ENCODE measurements at places on chromosomes 12 and 14.

- DNase-seq = peak; percentile 78
These were observed 354.4 kb downstream of the MED13L start for GRCh38 chr12:115922952-115923564.

- DNase-seq = no peak
These were observed 179.2 kb downstream of the PELI2 start for GRCh38 chr14:56297449-56297848.

DNA sequence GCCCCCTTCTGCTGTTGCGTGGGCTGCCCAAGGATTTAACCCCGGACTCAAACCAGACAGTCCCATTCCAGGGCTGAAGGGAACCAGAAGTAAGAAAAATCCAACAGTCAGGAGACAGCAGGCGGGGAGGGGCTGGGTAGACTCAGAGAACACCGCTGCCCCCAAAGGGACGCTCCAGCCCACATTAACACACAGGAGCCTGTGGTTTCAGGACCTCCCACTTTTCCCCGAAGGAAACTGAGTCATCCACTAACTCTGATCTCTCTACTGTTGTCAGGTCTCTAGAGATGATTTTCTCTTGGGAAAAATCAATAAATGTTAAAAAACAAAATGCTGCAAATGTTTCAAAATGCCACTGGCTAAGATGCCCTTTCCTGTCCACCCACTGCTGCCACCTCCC, 41.6 kb downstream of the FBXO21 start:
- no peak for DNase-seq

- DNase-seq = no peak
These were observed 613.8 kb downstream of the VRK1 start for GRCh38 chr14:97410667-97411620.

GRCh38 chr12:20350026-20350425, 18.3 kb upstream of the PDE3A start:
- no peak for DNase-seq

DNA sequence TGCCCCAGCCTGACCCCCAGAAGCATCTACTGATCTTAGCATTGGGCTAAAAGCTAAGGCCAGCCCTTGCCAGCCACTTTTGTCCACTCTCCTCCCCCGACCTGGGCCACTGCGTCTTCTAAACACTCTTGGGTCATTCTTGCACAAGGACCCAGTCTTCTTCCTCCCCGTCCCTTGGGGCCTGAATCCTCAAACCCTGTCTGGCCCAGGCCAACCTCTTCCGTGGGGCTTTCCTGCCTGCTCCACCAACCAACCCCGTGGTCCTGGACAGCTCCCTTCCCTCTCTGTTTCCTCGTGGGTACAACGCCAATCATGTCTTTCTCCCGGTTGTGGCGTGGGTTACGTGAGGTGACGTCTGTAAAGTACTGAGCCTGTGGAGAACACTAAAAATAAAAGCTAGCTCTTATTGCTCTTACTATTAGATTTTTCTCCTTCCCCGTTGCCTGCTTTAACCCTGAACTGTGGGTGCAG, 21.5 kb downstream of the FAM222A start:
- DNase-seq = no peak

DNA sequence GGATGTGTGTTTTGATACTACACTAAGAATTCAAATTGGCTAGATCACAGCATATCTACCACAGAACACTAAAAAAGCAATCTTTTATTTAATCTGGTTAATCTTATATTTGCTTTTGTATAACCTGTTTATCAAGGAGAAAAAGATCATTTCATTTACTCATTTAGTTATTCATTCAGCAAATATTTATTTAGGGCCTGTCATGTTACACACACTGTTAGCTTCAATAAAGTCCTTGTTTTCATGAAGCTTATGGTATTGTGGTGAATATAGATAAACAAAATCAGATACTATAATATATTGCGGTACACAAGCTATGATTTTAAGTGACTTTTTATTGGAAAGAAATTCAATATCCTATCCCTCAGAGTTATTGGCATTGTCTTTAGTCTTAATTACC, 350.8 kb downstream of the LRFN5 start:
- no peak for DNase-seq

DNA sequence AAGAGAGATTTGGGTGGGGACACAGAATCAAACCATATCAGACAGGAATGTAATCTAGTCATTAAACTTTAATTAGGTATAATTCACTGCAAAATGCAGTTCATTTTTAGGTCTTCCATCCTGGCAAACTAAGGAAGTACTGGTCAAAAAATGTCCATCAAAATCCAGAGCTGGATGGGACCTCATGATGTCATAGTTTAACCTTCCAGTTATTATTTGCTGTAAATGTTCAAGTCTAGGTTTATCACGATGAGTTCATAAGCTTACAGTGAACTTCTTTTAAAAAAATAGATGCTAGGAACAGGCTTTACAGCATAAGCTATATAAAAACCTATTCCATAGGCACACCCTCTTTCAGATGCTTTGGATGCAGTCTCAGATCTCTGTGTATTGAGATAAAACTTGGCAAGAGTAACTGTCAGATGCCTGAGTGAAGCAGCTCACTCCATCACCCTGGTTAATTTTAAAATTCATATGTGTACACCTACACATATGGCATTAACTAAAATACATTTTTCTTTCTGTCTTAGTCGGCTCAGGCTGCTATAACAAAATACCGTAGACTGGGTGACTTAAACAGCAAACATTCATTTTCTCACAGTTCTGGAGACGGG, 7.9 kb downstream of the SSPN start:
- no peak for DNase-seq

GRCh38 chr14:90612801-90613200, 203.4 kb downstream of the TTC7B start:
- DNase-seq = no peak

- no peak for DNase-seq
These were observed 21.6 kb downstream of the ATF1 start for GRCh38 chr12:50785406-50786001.

- DNase-seq = no peak
These were observed 457.6 kb upstream of the RGS6 start for GRCh38 chr14:71474301-71475265.

DNA sequence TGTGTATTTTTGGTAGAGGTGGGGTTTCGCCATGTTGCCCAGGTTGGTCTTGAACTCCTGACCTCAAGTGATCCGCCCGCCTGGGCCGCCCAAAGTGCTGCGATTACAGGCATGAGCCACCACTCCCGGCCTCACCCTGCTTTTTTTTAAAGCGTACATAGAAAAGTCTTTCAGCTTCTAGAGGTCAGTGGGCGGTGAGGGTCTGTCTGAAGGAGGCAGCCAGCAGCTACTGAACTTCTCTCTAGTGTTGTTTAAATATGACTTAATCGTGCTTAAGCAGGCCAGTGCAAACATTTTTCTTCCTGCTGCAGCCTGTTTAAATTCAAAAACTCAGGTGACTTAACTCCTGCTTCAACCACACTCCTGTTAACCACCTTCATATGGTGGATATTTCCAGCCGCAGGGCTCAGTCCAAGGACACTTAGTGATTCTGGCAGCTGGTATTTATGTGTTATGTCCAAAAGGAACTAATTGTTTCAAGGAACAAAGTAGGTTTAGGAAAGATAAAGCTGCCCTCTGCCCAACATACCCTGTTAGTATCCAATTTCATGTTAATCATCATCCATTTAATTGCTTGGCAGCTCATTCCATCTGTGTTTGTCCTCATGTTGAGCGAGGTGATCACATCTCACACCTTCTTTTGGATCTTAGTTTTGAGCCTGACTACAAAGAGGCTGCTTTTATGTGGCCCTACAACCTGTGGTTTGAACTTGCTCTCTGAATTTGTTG, 2.0 kb downstream of the PRKAB1 start:
- no peak for DNase-seq

DNA sequence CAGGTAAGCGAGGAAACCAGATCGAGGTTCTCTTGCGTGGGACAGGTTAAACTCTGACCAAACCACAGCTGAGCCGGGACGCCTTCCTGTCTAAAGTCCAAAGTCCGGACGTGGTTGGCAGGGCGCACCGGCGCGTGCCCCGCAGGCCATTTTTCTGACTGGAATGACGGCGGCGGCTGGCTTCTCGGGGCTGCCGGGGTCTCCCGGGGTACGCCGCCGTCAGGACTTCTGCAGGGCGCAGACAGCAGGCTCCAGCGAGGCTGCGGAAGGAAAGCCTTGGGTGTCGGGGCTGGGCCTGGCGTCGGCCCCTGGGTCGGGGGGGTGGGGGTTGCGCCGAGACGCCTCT, 32.8 kb downstream of the MIA2 start:
- peak; percentile 58 for DNase-seq

- DNase-seq = no peak
These were observed 27.1 kb upstream of the OXA1L start for GRCh38 chr14:22739423-22739822.

DNA sequence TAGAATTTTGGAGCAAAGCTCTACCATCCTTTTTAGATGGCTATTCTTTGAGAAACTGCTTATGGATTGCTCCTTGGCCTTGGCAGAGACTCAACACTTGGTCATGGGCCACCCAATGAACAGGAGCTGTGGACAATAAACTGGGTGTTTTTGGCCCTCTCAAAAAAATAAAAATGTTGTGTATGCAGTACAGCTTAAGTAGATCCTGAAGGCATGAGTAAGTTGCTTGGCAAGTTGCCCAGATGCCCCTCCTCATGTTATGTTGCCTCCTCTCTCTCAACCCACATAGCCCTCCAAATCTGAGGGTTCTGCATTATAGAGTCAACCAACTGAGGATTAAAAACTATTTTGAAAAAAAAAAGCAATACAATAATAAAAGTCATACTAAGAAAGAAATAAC, 124.9 kb downstream of the ATP23 start:
- no peak for DNase-seq

- DNase-seq = no peak
These were observed 18.9 kb downstream of the FOS start for GRCh38 chr14:75297411-75298040.

DNA sequence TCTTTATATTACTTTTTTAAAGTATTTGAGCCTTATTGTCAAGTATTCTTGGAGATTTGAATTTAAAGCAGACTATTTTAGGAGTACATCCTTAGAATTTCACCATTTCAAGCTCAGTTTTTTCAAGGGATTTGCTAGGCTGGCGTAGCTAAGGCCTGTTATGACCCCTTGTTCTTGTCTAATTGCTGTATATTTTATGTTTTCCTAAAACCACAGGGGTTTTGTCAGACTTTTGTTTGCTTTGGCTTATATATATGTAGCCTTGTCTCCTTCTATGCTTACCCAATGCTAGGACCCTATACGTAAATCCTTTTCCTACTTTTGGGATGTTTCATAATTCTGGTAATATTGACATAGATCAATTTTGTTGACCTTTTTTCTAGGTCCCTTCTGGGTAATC, 147.0 kb upstream of the SYT10 start:
- no peak for DNase-seq

GRCh38 chr14:90017371-90017770, 44.4 kb upstream of the KCNK13 start:
- DNase-seq = no peak

GRCh38 chr14:38290601-38291188, 34.8 kb upstream of the CLEC14A start:
- DNase-seq = no peak

DNA sequence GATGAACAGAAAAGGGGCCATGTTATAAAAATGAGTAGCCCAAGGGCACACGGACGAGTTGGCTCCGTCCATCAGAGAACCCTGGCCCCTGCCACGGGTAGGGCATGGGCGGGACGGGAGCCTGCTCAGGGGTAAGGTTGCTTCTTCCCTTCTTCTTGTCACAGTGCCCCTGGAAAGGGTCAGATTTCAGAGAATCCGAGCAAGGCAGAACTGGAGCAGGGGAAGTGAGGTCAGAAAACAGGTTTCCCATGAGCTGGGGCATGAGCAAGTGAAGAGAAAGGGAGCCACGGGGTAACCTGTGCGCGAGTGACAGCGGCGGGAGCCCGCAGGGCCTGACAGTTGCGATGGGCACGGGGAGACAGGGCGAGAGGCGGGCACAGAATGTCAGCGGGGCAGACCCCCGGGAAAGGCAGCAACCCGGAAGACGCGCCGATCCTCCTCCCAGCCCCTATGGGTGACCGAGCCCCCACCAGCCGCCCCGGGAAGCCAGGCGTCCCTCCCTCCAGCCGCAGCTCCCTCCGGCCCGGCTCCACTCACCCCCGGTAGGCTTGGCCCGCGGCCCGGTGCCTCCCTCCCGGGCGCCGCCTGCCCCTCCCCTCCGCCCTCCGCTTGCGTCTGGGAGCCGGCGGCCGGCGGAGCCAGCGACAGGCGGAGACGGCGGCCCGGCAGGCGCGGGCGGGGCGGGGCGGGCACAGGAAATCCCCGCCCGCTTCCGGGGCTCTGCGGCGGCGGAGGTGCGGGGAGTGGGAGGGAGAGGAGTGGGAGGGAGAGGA, at the start of gene ZNF641:
ZNF641 (minus strand) TSS at position 671 of the 773 bp plus-strand sequence. CDS start 2,829 bp downstream, outside the sequence.
- DNase-seq = peak; percentile 66

GRCh38 chr12:113512568-113512967, 40.9 kb upstream of the LHX5 start:
- DNase-seq = no peak

GRCh38 chr12:110367181-110367864, 36.2 kb downstream of the ANAPC7 start:
- no peak for DNase-seq

- DNase-seq = no peak
These were observed 64.2 kb downstream of the ERH start for GRCh38 chr14:69333791-69334337.

- no peak for DNase-seq
These were observed 154.3 kb downstream of the BCL11B start for GRCh38 chr14:99117671-99118045.

DNA sequence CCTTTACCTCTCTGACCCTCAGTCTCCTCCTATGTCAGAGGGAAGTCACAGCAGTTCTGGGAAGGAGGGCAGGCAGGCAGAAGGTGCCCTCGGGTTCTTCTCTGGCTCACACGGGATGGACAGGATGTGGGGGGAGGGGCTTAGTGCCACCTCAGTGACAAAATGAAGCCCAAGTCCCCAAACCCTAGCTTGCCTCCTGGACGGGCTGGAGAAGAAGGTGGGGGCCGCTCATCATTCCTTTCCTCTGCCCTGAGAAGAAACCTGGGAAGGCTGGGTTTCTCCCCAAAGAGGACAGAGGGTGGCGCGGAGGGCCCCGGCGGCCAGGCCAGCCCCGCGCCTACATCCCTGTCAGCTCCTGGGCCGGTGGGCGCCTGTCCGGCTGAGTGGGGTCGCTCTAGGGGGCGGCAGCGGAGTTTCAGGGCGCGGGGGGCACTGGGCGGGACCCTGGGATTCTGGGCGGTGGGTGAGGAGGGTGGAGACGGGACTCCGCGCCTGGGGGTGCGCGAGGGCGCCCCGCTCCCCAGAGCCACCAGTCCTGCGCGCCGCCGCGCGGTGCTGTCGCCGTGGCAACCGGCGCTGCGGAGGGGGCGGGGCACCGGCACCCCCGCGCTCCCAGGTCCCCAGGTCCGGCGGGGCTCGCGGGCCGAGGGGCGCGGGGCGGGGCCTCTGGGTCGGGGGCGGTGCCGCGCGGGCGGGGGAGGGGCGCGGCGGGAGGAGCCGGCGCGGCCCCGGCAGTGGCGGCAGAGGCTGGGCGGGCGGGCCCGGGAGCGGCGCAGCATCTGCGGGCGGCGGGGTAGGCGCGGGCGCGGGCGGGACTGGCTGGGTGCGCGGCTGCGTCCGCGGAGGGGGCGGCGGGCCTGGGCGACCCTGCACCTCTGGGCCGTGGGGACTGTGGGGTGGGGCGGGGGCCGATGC, at the start of gene TMEM121:
TMEM121 (plus strand) TSS at position 723 of the 915 bp plus-strand sequence. CDS start 2,252 bp downstream, outside the sequence.
- no peak for DNase-seq

- DNase-seq = no peak
These were observed 65.1 kb downstream of the PLEKHG3 start for GRCh38 chr14:64769096-64770020.

- DNase-seq = no peak
These were observed 55.8 kb downstream of the STX2 start for GRCh38 chr12:130783110-130783715.

GRCh38 chr14:95993768-95994592, 45.2 kb upstream of the C14orf132 start:
- DNase-seq = peak; percentile 38
